ENCODE measurements at places on chromosomes 2 and 18.
A peak's percentile ranks its signal among the peaks of the same experiment; 100 is the strongest.

GRCh38 chr2:72142570-72143440 lies 4.9 kb downstream of the CYP26B1 start:
- DNase-seq = no peak

GRCh38 chr2:151770995-151771394 lies 36.7 kb upstream of the NEB start:
- DNase-seq = no peak

GRCh38 chr2:65231892-65232477 lies 4.4 kb downstream of the ACTR2 start:
- DNase-seq = peak; percentile 34

- no peak for DNase-seq
These were observed 83.0 kb upstream of the ZNF532 start for GRCh38 chr18:58781627-58782194.

DNA sequence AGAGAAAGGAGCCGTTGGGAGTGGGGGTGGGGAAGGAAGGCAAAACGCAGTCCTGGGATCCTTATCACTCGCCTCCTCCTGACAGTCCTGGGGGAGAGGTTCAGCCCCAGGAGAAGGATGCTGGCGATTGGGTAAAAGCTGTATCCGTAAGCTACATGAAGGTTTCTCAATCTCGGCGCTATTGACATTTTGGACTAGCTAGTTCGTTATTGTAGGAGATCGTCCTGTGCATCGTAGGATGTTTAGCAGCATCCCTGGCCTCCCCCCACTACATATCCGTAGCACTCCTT lies 511 bp upstream of the TP53I3 start:
- no peak for DNase-seq

DNA sequence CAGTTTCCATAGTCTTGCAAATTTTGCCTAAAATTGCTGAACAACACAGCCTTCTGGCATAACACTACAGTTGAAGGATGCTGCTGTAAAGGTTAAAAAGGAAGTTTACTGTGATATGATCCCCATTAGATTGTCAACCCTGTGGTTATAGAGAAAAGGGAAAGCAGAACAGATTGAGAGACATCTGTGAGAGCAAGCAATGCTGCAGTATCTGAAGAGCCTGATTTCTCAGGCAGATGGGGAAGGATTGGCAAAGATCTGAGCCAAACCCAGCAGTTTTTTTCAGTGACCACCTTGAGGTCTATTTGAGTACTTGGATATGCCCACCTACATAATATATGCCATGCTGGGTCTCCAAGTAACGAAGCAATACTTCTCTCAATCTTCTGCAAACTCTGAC lies 8.5 kb upstream of the ST8SIA3 start:
- no peak for DNase-seq
